Caco-2 (cell line): ENCODE measurements at places on chromosomes 3 and 15. TPM values are rescaled to one million over a fixed set of nuclear protein-coding genes. Genes with fewer than 3 reads are reported as not detected.
A peak's percentile ranks its signal among the peaks of the same experiment; 100 is the strongest.

The ZPLD1 gene
- not detected in 2 replicates for total RNA-seq

DNA sequence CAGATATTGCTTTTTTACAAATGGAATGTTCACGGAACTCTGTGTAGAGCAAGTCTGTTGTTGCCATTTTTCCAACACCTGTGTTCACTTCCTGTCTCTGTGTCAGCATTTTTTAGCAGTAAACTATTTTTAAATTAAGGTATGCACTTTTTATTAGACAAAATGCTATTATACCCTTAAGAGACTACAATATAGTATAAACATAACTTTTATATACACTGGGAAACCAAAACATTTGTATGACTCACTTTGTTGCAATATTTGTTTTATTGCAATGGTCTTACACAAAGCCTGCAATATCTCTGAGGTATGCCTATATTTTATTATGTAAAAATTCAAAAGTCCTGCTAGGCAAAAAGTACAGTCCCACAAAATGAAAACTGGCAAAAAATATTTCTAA, 39.8 kb upstream of the FGF7 start:
- no peak for DNase-seq

- no peak for DNase-seq
Observed at GRCh38 chr3:115164374-115165221, 17.5 kb upstream of the ZBTB20 start.

GRCh38 chr3:179558742-179559364, 3.9 kb upstream of the ACTL6A start:
- DNase-seq: peak; percentile 66

GRCh38 chr3:69385123-69385722, 665 bp downstream of the FRMD4B start:
- no peak for DNase-seq

The RTP3 gene
- total RNA-seq: not detected in 2 replicates

DNA sequence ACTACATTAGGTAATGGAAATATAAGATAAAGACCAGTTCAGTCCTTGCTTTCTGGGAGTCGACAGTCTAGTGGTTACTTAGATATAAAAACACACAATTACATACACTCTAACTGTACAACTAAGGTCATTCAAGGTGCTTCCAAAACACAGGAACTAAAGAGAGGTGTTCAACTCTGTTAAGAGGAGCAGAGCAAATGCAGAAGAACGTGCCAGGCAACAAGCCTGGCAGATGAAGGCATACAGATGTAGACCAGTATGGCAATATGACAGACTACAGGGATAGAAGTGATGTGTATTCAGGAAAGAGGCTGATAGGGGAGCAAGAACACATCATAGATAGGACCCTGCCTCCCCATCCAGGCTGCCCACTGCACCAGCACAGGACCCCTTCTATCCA, 78.3 kb downstream of the CBLB start:
- no peak for DNase-seq

DNA sequence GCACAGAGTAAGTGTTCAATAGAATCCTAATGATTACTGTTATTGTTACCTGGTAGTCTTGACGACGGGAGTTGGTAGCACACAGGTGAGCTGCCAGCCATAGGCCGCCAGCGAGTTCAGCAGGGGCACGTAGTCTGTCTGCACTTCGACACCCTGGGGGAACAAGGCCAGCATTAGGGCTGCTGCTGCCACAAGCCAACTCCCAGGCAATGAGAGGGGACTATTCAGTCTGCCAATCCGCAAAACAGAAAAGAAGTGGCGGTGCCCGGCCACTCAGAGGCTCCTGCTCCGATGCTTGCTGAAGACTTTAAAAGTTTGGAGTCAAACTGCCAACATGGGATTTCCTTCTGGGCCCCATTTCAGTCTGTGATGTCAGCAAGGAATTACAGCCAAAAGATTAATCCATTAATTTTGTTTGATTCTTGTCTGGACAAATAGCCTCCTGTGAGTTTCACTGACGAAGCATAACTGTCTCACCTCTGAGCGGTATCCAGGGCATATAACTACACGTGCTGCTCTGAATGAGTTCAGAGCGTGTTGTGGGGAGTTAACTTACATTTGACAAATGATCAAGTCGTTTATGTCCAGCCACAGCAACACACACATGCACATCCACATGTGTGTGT, 61.8 kb downstream of the OXNAD1 start:
- no peak for DNase-seq

The SLC22A13 gene
- total RNA-seq: 0.36 and 0.63 TPM in 2 replicates

The TGM5 gene
- not detected in 2 replicates for total RNA-seq

DNA sequence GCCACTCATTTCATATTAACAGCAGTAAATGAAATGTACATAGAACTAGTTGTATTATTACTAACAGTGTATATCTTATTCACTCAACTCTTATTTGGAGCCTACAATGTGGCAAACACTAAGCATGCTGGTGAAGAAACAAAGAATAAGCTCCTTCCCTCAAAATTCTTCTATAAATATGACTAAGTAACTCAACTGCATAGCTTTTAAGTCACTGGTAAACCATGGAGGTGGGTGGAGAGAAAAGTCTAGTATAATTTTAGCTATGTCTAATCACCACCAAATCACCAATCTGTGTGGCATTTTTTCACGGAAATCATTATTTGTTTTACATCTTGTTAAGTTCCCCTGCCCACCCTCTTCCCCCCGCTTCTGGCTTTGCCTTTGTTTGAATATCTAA, 17.5 kb downstream of the COPS2 start:
- DNase-seq: no peak

DNA sequence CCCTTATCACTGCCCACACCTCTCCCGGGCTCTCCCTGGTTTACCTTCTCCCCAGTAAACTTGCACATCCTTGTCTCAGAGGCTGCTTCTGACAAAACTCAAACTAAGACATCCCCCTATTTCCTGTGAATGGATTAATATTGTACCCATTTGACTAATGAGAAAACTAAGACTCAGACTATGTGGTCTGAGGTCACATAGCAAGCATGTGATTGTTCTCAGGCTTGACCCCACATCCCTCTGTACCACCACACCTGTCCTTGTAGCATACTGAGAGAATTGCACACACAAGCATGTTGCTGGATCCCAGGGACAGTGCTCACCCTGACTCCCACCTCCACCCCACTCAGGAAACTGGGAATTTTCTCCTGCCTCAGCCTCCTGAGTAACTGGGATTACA, 90.7 kb upstream of the HES1 start:
- DNase-seq: no peak

DNA sequence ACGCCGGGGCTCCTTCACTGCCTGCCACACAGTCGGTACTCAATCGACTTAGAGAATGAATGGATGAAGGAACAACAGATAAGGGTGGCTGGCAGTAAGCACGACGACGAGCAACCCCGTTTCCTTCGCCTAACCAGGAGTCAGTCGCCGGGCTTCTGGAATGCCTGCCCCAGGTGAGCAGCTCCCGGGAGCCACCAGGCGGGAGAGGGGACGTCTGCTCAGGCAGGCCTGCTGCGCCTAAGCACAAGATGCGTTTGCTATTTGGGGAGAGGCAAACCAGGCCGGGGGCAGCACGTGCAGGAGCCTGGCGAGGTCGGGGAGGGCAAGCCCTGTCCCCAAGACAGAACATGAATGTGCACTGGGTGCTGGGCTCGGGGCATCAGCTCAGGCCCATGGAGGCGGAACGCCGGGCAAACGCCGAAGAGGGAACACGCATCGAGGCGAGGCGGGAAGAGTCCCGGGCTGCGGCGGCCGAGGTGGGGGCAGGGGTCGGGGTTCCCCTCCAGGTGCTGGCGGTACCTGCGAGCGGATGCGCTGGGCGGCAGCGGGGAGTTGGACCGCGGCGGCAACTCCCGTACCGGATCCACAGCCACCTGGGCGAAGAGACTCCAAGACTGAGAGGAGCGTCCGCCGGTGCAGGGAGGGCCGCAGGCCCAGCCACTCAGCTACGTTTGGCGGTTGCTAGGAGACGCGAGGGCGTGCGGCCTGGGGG, at the start of gene CFAP92:
Gene CFAP92 (minus strand): TSS at position 616 of the 712 bp plus-strand sequence. CDS start 772 bp downstream, outside the sequence.
- DNase-seq: peak; percentile 89

GRCh38 chr3:15107075-15107947, 8.4 kb upstream of the RBSN start:
- no peak for DNase-seq

- DNase-seq: no peak
Observed at GRCh38 chr15:31577108-31577507, 250.5 kb downstream of the KLF13 start.

The MEX3B gene
- 0.28 and 0.34 TPM in 2 replicates for total RNA-seq

DNA sequence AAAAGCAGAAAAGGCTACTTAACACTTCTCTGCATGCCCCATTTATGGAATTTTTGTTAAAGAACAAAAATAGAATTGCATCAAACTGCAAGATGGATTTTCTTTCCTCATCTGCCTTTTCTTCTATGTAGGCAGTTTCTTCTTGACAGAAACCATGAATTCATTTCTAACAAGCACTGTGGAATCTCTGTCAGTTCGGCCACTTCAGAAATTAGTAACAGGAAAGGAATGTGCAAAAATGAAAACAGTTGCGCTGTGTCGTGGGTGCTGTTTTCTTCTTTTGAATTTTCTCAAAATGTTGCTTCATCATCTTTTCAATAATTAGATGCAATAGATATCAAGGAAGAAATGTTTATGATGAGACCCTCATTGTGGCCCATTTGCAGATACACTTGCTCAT, 151.6 kb downstream of the FOXB1 start:
- no peak for DNase-seq

DNA sequence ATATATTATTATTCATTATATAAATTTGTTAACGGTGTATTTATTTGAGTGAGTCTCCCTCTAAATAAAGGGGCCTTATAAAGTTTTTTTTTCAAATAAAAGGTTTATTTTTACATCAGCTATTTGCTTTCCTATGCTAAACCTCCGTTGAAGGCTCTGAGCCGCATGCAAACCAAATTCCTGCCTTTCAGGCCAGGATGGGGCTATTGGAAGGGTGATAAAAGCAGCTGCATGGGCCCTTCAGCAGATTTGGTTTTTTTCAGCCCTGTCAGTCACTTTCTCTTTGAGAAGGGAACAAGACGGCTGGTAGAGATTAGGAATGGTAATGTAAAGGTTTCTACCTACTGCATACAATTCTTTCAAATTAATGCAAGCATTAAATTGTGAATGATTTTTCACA, 244.2 kb downstream of the WNT5A start:
- no peak for DNase-seq

DNA sequence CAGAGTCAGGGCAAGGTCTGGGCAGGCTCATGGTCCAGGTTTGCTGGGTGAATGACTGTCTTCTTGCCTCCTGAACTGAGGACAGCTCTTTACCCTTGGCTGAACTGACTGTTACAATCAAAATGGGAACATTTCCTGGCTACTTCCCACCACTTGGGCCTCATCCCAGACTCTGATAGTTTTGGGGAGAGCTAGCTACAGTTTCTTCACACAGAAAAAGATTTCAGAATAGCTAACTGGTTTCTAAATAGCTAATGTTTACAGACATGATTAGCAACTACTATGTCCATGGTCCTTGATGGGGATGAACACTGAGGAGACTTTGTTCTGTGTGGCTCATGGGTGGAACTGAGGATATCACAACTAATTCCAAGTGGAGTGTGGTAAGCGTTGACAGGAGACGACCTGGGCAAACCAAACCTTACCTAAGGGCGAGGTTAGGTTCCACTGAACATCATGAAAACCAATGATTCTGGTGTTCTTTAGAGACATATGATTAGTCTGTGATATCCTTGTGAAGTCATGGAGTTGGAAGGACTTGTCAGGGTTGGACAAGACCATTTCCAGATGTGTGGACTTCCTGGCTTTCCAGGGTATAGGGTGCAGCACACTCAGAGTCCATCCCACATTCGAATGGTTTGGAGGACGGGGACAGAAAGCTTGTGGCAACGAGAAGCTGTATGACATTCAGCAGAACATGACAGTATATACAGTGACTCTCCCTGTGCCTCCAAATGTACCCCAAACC, 7.3 kb downstream of the ALPK3 start:
- no peak for DNase-seq

GRCh38 chr3:56154297-56154696, 314.0 kb downstream of the ERC2 start:
- DNase-seq: no peak

DNA sequence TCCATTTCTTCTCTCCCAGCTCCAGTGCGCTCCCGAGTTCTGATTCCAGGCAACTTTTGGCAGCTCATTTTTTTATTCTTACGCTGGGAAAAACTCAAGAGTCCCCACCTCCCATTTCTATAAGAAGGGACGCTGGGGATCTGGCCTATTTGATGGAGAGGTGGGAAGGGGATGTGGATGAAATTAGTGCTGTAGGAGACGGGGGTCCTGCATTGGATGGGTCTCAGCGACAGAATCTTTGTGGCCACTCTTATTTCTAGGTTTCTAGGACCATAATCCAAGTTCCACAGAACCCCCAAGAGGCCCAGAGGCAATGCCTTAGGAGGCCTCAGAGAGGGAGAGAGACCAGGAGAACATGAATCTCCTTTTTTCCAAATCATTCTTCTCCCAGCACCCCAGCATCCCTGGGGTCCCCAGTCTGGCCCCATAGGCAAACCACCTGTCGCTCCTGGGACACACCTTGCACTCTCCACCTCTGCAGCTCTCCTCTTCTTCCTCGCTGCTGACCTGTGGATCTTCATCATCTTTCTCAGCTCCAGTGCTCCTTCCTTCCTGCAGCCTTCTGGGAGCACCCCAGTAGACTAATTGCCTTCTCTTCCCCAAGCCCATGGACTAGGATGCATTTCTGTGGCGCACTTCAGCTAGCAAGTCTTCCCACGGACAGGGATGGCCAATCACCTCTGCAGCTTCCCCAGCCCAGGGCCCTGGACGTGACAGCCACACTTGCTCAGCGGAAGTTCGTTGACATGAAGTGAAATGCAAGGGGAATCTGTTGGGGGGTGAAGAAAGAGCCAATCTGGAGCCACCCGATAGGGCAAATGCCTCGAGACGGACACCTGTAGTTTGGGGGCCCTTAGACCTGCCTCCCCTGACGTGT, 100.1 kb upstream of the ALDH1A3 start:
- DNase-seq: peak; percentile 12
